ENCODE measurements at places on chromosomes 7 and 10.

DNA sequence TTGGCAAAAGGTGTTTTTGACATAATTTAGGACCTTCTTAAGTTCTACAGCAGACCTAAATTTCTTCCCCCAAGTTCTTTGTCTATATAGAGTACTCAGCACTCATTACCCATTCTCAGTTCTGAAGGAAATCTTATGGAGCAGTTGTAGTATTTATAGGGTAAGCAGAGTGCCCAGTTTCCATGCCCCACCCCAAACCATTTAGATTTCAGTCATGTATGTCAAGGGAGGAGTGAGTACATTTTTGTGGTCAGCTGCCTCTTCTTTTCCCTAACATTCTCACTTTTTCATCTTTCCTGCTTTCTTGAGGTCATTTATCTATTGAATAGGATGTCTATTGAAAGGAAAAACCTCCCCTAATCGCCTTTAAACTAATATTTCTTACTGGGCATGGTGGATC lies 83.3 kb downstream of the KAT6B start:
- no peak for DNase-seq

GRCh38 chr7:147411096-147411495 lies 1179.5 kb upstream of the C7orf33 start:
- DNase-seq = no peak

DNA sequence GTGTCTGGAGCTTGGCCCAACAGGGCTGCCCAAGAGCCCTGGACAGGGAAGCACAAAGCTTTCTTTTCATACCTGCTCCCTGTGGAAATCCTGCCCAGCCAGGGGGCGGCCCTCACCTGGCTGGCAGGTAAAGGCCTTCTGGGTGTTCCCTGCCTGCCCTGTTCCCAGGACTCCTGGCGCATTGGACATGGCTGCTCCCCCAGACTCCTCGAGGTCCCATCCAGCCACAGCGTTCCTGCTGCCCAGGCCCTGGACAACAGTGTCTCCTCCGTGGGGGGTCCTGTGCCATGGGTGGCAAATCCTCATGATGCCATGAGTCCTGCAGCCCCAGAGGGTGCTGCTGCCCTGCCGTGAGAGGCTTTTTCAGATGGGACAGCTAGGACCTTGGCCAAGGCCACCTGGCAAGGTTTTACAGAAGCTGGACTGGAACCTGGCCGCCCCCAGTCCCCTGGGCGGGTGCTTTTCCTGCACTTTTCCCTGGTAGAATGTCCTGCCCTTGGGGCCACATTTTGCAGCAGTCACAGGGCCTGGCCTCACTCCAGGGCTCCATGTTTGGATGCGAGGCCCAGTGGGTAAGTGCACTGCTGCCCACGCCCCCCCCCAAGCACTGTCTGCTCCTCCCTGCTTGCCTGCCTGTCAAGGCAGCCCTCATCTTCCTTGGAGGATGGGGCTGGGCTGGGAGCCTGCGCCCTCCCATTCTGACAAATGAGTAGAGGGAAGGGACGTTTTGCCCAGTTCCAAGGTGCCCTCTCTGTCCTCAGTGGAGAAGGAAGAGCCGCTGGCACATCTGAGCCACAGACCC lies 60.7 kb downstream of the LHPP start:
- DNase-seq = no peak

GRCh38 chr7:143216151-143216550 lies 5.7 kb upstream of the TAS2R40 start:
- DNase-seq = no peak

- no peak for DNase-seq
These were observed 53.6 kb downstream of the MKLN1 start for GRCh38 chr7:131381069-131381838.

- no peak for DNase-seq
These were observed 110.9 kb upstream of the FAM180A start for GRCh38 chr7:135859538-135859937.

GRCh38 chr7:74365322-74366022 lies 76.3 kb downstream of the CLIP2 start:
- no peak for DNase-seq

DNA sequence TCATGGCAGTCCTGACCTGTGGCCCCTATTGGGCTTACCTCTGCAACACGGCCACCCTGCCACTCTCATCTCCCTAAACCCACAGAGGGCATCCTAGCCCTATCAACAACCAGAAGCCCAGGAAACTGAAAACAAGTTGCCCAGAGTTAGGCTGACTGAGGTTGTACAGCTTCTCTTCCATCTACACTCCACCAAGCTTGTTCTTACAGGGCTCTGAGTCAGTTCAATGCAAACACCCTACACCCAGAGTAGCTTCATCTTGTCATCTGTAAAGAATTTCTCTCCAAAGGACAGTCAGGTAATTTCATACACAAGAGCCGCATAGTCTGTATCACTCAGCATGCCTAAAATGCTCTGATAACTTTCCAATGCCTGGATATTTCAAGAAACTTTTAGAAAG lies 175.4 kb downstream of the ARID5B start:
- DNase-seq = no peak

- no peak for DNase-seq
These were observed 2.5 kb upstream of the BTRC start for GRCh38 chr10:101351477-101351876.

DNA sequence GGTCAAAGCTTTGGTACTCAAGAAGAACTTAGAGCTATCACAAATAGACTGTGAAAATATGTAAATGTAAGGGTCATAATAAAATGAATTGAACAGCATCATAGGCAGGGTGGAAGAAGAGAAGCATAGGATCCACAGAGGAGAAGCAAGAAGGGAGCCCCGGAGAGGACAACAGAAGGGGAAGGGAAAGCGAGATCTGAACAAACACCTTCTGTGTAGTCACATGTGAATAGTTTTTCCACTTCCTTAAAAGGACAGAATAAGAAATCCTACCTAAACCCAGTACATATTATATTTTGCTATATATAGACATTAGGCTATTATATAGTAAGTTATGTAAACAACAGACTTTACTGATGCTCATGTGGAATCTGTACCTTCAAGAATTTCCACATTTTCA lies 160.2 kb downstream of the DKK1 start:
- no peak for DNase-seq

GRCh38 chr10:110843031-110843430 lies 28.7 kb upstream of the PDCD4 start:
- no peak for DNase-seq

GRCh38 chr7:36473454-36474282 lies 84.0 kb downstream of the ANLN start:
- no peak for DNase-seq

DNA sequence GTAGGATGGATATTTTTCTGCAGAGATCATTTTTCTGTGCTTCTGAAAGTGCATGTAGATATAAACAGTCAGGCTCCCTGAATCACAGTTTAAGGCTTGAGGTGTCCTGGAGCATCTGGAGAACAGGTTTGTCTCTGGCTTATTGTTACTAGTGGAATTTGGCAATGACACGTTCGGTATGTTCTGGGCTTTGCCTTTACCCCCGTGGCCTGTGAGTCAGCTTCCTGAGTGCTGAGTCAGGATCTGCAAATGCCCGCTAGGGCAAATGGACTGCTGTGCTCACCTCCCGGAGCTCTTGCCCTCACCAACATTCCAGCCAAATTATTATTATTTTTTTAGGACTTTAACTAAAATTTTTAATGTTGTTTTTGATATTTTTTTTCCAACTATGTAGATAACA lies 192.5 kb upstream of the PRSS1 start:
- DNase-seq = no peak

GRCh38 chr10:11026773-11027172 lies 9.1 kb downstream of the CELF2 start:
- no peak for DNase-seq

- DNase-seq = no peak
These were observed 135.5 kb downstream of the NRF1 start for GRCh38 chr7:129746857-129747529.

DNA sequence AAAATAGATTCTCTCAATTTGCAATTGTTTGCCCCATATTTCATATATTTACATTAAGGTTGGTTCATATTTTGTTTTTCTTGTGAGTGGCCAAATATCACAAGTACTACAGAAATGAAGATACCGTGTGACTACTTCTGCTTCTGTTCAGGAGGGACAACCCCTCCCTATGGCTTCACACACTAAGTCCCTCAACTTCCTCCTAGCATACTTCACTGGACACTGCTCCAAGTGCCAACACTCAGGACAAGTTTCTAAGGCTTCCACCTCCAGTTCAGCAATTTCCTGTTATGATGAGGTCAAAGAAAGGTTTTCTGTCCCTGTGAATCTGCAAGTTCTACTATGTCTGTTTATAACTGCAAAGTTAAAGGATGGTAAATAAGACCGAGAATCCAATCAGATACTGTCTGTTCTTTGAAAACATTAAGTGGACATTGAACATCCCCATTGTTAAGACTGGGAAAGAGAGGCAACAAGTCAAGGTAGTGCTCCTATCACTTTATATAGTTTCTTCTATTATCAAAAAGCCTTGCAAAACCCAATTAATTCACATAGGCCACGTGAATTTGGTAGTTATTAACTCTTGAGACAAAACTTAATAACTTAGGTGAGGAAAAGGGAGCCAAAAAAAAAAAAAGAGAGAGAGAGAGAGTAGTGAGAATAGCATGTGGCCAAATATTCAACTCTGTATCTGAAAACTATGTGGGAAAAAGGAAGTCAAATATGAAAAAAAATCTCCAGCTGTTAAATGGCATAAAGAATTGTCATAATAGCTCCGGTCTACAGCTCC lies 81.3 kb upstream of the DKK1 start:
- DNase-seq = no peak

DNA sequence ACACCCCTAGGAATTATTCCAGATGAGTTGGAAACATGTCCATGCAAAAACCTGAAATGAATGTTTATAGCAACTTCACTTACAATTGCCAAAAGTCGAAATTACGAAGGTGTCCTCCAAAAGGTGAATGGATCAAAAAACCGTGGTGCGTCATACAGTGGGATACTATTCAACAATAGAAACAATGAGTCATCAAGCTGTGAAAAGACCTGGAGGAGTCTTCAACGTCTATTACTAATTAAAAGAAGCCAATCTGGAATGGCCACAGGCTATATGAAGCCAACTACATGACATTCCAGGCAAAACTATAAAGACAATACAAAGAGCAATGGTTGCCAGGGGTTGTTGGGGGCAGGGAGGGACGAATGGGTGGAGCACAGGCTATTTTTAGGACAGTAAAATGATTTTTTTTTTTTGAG lies 12.6 kb upstream of the PPP2R2D start:
- DNase-seq = no peak

DNA sequence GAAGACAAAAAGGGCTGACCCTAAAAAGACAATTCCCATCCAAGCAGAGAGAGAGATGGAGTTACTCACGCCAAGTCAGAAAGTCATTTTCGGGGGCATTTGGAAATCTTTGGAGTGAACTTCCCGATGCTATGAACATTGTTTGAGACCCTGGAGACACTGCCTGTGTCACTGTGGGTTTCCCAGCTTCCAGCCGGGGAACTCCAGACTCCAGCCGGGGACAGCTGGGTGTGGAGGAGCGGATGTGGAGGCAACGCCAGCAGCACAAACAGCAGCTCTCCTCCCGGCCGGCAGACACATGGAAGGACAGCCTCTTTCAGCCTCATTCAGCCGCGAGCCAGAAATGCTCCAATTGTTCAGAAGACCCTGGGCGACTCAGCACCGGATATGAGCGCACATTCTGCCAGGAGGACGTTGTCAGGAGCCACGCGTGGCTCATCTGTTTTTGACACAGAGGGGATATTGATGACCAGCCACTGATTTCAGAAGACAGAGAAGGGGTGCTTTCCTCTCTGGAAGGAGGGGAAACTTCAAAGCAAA lies 97.6 kb downstream of the PRPF18 start:
- no peak for DNase-seq

- no peak for DNase-seq
These were observed 156.3 kb downstream of the PHF14 start for GRCh38 chr7:11130012-11130411.

DNA sequence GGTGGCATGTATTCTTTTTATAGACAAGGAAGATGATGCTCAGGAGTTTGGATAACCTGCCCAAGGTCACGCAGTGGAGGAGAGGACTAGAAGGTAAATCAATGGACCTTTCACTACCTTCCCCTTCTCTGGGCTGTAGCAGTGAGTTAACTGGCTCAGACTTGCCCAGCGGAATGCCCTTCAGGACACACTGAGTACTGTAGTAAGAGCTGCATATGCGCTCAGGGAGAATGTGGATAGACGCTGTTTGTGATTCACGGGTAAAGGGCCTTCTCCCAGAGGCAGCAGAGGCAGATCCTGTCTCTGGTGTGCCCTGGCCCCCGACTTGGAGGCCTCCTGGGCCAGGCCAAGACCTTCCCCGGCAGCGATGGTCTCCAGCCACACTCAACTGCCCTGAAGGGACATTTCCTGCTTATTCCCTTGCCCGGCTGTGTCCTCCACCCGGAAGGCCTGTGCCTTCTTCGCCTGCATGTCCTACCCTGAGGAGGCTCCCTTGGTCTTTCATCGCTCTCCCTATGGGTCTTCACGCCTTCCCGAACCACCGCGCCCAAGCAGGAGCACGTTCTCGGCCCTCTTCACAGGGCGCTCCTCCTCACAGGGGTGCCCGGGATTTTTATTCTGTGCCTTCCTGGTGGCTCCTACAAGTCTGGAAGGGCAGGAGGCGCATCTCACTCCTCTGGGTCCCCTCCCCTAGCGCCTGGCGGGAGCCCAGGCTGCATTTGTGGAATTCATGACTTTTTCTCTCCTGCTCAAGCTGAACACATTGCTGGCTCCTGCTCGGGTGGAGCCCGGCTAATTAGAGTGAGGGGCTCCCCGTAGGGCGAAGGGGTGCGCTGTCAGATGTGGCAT lies 1.8 kb upstream of the IKZF1 start:
- DNase-seq = no peak

DNA sequence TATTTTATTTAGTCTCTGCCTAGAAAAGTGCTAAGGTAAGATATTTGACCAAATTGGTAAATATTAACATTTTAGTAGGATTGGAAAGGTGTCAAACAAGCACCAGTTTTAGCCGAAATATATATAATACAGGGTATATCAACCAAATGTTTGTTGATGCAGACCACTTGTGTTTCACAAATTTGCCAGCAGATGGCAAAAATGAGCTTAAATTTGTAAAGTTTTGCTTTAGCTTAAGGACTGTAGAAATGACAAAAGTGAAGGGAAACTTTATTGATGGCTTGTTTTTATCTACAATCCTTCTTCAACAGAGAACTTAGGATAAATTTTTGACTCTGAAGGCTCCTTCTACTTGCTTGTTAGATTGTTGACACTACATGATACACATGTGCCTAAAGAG lies 4.8 kb upstream of the POLR1F start:
- peak; percentile 60 for DNase-seq

- no peak for DNase-seq
These were observed 493.3 kb upstream of the SORCS1 start for GRCh38 chr10:107657851-107658250.

- no peak for DNase-seq
These were observed 54.7 kb upstream of the AMPH start for GRCh38 chr7:38685851-38686250.
